DMS 273 treated with DMSO at 0.1 percent for 48 hours (cell line): ENCODE measurements at places on chromosomes 1 and 21.
A peak's percentile ranks its signal among the peaks of the same experiment; 100 is the strongest.

DNA sequence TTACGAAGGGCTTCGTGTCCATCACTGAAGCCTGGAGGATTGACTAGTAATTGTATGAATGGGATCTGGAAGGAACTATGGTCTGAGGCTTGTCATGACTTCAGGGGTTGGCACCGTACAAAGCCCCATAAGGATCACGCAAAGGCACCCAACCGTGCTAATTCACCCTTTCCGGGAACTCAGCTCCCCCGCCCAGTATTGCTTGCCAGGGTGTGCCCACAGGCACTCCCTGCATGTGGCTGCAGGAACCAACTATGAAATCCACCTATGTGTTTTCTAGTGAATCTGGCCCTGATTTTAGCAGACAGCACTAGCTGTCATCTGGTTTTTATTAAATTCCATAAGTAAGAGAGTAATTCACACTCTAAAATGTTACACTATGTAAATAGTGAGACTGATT is 139.2 kb downstream of the TM2D1 start:
- DNase-seq = no peak

GRCh38 chr1:84208935-84209334 is 64.9 kb downstream of the PRKACB start:
- no peak for DNase-seq

GRCh38 chr1:1903224-1903623 is 11.8 kb upstream of the CALML6 start:
- DNase-seq = no peak

DNA sequence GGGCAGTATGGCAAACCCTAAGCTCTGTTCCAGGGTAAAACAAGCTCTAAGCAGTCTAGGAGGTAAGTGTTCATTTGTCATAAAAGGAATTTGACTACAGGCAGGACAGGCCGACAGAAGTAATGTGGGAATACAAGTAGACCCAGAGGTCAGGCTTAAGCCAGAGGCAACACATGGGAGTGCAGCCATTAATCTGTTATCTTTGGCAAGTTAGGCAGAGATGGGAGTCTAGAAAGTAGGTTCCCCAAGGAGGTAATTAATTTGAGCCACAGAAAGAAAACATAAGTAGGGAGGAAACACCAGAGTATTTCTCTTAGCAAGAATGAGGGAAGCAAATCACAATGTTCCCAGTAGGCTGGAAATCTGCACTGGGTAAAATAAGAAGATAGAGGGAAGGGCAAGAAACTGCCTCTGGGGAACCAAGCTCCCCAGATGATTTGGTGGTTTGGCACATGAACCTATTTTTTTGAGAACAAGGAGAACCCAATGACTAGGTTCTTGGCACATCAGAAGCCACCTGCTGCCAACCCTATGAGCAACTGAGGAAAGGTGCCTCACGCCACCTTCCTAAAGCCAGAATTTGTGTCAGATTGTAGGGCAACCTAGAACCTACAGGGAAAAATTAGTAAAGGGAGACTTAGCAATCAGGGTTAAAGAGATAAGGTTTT is 636.4 kb upstream of the PLXNA2 start:
- DNase-seq = peak; percentile 22

- DNase-seq = no peak
These were observed 14.2 kb downstream of the ALX3 start for GRCh38 chr1:110056285-110056683.

DNA sequence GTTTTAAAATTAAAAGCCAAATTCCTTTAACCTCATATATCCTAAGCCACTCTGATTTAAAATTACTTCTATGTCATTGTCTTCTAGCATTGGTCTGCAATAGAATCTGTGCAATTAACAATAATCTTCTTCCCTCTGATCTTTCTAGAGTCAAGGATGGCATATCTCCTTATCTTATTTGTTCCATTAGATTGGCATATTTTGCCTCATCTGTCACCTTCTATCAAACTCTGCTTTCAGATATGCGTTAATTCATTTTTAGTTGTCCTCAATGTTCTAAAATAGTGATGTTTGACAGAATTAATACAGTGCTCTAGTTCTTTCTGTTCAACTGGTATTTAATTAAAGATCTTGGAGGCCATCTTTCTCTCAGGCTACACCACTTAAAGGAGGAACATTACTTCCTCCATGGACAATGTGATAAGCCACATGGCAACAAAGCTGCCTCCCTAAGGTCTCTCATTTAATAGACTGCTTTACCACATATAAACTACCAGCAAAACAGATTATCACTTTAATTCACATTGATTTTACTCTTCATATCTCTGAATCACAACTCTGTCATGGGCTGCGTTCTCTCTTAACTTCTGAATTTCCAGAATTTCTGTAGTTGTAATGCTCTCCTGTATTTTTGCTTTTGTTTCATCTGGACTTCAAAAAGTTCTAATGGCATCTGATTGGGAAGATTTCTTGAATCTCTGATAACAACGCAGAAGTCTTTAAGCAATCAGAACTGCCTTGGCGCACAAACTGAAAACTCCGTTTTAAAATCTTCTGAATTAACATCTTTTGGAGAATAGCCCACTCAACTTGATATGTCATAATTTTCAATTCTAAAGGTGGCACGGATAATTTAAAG is 2.8 kb downstream of the NRIP1 start:
- DNase-seq = no peak

DNA sequence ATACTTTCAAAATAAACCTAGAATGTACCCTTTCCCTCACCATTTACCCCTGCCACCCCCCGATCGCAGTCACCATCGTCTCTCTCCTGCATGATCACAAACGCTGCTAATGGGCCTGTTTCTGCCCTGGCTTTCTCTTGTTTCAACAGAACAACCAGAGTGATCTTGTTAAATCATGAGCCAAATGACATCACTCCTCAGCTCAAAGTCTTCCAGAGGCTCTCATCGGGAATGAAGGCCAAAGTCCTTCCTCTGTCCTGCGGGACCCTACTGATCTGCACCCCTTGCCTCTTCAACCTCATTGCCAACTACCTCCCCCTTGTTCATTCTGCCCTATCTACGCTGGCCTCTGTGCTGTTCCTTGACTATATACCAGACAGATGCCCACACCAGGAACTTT is 39.4 kb upstream of the PTGFRN start:
- DNase-seq = no peak

GRCh38 chr1:60572378-60572777 is 498.8 kb upstream of the C1orf87 start:
- no peak for DNase-seq

- DNase-seq = no peak
These were observed 44.7 kb downstream of the SKI start for GRCh38 chr1:2272686-2273400.

- DNase-seq = no peak
These were observed 65.3 kb downstream of the VAV3 start for GRCh38 chr1:107899655-107900054.

GRCh38 chr1:228205526-228206436 is 2.1 kb upstream of the OBSCN start:
- DNase-seq = no peak

DNA sequence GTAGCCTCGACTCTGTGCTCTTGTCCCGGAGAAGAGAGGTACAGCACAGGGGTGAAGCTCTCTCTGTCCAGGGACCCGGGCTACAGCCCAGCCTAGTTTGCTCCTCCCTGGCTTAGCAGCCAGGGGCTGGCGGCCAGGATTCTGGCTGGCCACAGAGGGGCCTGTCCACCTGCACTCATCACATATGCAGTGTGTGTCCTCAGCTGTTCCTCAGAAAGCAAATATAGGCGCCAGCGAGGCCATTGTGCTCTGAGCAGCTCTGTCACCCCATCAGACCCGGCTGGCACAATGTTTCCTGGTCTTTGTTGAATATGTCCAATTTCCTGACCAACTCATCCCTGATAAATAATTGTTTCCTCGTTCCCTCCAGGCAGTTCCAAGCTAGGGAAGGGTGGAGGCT is 28.5 kb downstream of the KCND3 start:
- DNase-seq = no peak

GRCh38 chr1:37946703-37947360 is at the start of gene INPP5B:
Gene INPP5B (minus strand): TSS chr1:37947053. CDS start chr1:37946308, 745 bp downstream.
- DNase-seq = no peak

GRCh38 chr1:239006276-239006675 is 380.1 kb upstream of the CHRM3 start:
- no peak for DNase-seq

DNA sequence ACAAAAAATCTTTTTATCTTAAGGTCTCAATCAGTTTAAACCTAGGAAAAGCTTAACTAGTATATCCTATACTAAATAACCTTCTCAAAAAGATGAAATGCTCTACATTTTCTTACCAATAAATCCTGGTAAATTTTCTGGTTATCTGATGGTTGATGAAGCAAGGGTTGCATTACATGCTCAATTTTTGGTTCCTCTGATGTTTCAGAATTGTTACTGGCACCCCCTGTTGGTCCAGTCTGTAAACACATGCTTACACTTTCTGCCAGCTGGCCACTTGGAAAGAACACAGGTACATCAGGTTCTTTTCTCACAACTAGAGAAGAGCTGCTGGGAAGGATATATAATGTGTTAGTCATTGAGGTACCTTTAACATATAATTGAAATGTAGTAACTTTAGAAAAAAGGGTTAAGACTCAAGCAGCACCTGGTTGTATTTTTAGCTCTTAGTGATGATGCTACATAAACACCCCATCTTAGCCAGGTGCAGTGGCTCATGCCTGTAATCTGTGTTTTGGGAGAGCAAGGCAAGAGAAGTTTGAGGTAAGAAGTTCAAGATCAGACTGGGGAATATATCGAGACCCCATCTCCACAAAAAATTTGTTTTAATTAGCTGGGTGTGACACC is 30.9 kb upstream of the TAL1 start:
- no peak for DNase-seq

GRCh38 chr1:31696242-31696641 is 7.6 kb downstream of the COL16A1 start:
- DNase-seq = no peak

DNA sequence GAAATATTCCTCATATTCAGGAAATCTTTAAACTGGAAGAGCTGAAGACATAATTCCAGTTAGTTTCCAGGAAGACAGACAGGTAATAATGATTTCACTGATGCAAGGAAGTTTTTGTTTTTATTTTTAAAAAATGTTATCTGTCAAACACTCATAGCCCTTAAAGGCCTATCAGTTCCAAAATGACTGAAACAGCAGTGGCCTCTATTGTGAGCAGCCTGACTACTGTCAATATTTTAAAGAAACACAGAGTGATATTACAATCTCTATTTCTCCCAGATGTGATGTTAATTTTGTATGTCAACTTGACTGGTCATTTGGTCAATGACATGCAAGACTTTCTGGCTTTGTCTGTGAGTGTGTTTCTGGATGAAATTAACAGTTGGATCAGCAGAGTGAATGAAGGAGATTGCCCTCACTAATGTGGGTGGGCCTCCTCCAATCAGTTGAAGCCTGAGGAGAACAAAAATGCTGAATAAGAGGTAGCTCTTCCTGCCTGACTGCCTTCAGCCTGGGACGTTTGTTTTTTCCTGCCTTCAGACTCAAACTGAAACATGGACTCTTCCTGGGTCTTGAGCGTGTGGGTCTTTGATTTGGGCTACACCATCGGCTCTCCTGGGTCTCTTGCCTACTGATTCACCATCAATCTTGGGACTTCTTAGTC is 31.3 kb upstream of the SLC30A10 start:
- no peak for DNase-seq

GRCh38 chr1:68051475-68051874 is 1.0 kb upstream of the DIRAS3 start:
- peak; percentile 23 for DNase-seq

DNA sequence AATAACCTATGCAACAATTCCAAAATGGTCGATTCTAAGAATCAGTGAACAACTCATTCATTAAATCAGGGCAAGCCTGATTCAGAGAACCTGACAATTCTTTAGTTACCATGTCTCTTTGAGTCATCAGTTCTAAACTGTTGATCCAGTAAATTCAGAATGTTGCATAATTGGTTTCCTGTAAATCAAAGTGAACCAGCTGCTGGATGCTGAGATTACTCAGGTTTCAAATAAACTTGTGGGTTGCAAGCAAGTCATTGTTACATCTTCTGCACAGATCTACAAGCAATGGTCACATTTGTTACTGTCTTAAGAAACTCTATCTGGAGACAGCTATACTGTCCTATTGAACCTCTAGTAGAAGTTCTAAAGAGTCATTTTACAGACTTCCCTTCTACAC is 16.5 kb downstream of the PLA2G2D start:
- DNase-seq = no peak

DNA sequence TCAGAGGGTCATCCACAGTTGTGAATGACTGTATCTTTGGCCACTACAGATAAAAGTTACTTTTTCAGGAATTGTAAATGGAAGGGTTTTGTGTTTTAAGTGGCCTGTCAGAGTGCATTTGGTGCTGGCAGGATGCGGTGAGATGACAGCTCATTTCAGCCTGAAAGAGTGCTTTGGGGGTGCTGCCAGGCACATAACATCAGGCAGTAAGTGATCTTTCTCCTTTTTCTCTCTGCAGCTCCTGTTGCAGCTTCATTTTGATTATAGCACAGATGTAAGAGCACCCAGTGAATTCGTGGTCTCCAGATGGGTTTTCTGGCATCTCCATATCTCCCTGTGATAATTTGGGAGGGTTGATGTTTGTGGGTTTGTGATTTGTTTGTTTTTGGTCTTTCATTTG is 14.8 kb upstream of the FAM163A start:
- DNase-seq = no peak
